ENCODE measurements at places on chromosomes 2 and 18. TPM values are rescaled to one million over a fixed set of nuclear protein-coding genes. Genes with fewer than 3 reads are reported as not detected.

The HOXD11 gene
- total RNA-seq, result not detected

The CNGA3 gene
- 0.13 TPM for total RNA-seq

The ONECUT2 gene
- under 0.01 TPM for total RNA-seq

The KCNJ3 gene
- not detected for total RNA-seq

The ITM2C gene
- total RNA-seq, result 43.6 TPM

All from aortic smooth muscle cell (primary cell).